ENCODE measurements at places on chromosomes 16 and 17.
A peak's percentile ranks its signal among the peaks of the same experiment; 100 is the strongest.

DNA sequence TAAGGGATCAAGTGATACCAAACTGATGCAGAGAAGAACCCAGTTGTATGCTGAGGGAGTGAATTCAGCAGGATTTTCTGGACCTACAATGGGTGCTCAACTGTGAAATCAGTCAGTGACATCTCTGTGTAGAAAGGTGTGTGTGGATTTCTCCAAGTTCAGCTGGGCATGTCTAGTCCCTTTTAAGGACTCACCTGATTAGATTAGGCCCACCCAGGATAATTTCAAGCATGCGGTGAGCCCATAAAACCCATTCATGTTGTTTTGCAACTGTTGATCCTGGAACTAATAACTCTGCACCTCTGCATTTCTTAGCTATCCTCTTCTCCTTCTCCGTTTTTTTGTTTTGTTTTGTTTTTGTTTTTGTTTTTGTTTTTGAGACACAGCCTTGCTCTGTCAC, 35.1 kb upstream of the DNAJA2 start:
- ATAC-seq = no peak

GRCh38 chr16:85924675-85925074, 25.7 kb downstream of the IRF8 start:
- ATAC-seq = peak; percentile 59

DNA sequence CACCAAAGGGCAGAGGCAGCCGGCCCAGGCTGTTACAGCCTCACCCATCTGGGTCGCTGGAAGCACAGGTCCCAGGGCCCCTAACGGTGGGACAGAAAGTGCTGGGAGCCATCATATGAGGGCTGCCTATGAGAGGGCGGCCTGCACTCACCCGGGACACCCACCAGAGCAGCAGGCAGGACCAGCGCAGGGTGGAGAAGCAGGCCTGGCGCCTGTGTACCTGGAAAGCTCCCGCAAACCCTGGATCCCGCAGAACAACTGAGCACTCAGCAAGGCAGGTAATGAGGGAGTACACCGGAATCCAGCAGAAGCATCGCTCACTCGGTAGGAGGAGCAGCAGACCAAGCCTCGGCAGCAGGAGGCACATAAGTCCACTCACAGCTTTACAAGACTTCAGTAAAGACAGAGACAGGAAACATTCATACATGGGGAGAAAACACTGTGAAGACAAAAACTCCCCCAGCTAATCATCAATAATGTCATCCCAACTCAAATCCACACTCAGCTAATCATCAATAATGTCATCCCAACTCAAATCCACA, 31.5 kb upstream of the C16orf95 start:
- ATAC-seq = no peak

- ATAC-seq = no peak
Measured at GRCh38 chr17:38912221-38912813, 13.1 kb upstream of the LASP1NB start.

DNA sequence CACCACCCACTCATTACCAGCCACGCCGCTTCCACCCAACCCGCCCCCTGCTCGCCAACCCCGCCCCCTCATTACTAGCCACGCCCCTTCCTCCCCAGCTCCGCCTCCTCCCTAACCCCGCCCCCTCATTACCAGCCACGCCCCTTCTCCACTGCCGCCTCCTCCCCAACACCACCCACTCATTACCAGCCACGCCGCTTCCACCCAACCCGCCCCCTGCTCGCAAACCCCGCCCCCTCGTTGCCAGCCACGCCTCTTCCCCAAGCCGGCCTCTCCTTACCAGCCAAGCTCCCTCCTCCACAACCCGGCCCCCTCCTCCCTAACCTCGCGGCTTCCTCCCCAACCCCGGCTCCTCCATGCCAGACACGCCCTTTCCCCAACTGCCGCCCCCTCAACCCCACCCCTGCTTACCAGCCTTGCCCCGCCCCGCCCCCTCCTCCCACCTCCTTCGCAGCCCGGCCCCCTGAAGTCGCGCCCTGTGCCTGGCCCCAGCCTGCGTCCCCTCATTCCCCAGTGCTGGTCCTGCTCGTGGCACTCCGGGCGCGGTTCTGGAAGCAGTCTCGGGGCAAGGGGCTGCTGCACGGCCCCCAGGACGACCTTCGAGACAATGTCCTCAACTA, 7.3 kb downstream of the SLC22A31 start:
- ATAC-seq = peak; percentile 50

DNA sequence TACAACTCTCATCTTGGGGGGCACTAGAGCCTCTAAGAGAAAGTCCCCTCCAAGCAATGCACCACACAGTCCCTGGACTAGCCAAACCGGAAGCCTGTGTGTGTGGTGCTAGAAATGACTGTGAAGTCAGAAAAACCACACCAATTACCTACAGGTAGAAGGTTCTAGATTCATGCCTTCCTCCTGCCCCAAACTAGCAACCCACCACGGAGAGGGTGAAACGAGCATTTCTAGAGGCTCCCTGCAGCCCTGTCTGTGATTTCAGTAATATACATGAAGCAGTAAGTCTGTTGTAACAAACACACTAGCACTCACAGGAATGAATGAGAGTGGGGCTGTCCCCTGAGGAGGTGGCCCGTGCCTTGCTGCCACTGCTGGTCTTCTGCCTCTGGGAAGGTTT, 13.6 kb downstream of the ZFHX3 start:
- no peak for ATAC-seq

DNA sequence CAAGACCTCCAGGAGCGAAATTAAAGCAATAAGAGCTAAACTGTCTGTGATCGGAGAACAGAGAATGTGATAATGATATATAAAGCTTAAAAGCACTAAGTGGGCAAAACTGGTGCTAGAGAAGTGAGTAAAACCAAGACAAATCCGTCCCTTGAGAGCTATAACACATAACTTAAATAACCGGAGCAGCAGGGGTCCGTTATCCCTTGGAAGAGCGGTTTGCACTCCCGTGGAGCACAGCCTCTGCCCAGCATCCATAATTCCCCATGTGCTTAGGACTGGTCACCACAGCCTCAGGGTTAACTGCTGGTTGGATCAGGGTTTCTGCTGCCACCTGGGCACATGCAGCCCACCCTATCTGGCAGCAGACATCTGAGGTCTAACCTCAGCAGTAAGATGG, 489.0 kb downstream of the NPIPA7 start:
- no peak for ATAC-seq

GRCh38 chr17:7207120-7208001, 12.3 kb downstream of the DLG4 start:
- no peak for ATAC-seq

DNA sequence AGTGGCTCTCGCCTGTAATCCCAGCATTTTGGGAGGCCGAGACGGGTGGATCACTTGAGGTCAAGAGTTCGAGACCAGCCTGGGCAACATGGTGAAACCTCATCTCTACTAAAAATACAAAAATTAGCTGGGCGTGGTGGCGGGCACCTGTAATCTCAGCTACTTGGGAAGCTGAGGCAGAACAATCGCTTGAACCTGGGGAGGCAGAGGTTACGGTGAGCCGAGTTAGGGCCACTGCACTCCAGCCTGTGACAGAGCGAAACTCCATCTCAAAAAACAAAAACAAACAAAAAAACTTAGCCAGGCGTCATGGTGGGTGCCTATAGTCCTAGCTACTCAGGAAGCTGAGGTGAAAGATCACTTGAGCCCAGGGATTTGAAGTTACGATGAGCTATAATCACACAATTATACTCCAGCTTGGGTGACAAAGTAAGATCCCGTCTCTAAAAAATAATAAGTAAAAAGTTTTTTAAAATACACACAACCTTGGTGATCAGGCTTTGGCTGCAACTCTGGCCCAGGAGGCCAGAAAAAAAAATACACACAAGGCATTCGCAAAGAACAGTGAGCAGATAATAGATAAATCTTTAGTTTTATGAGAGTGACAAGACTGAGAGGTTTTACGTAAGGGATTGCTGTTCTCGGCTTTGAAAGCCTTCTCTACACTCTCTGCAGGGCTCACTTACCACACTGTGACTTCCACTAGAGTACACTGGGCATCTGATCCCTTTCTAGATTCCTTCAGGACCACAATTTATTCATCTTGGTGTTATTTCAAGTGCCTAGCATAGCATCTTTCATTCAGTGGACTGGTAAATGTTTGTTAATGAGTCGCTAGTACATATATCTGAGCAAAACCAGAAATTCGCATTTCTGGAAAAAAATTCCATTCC, 5.9 kb downstream of the GSPT1 start:
- ATAC-seq = no peak

- no peak for ATAC-seq
Measured at GRCh38 chr16:28257256-28257655, 35.1 kb upstream of the SBK1 start.

DNA sequence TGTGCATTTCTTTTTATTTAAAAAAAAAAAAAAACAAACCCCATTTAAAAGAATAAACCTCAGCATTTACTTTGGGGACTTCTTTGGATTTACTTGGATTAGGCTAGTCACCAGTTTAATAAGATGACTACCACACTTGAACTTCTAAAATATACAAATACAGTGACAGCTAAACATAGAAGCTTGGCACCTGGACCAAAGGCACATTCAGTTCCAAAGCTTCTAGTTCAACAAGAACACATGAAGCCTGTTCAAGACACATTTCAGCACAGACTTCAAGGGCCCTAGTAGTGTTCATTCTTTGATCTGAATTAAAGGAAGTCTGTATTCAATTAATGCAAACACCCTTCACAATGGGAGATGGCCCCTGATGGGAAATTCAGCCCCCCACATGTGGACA, 11.6 kb upstream of the ROGDI start:
- no peak for ATAC-seq

DNA sequence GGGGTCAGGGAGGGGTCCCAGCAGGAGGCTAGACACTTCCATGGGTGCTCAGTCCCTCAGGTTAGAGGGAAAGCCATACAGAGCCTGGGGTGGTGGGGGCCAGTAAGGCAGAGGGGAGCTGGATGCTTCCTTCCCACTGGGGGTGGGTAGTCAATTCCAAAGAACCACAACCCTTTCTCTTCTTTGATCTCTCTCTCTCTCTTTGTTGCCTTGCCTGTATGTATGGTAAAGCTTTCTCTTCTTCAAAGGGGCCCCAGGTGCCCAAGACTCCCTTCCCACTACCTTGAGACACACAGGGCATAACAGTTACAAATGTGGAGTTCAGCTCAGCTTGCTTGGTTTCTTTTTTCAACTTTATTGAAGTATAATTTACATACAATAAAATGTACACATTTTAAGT, 30.5 kb upstream of the C1QL1 start:
- no peak for ATAC-seq

DNA sequence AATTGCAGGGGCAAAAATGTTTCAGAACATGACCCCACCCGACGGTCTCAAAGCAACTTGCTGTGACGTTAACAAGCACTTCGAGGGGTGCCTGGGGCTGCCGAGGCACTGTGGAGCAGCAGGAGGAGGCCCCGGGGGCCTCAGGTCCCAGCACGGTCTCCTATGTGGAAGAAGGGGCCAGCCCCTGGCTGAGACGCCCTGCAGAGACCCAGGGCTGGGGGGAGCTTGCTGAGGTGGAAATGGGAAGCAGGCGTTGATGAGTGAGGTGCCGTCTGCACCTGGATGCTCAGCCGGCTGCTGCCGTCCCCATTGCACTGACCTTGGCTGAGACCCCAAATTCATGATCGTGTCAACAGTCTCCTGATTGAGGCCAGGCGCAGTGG, 46.5 kb downstream of the NT5M start:
- no peak for ATAC-seq

DNA sequence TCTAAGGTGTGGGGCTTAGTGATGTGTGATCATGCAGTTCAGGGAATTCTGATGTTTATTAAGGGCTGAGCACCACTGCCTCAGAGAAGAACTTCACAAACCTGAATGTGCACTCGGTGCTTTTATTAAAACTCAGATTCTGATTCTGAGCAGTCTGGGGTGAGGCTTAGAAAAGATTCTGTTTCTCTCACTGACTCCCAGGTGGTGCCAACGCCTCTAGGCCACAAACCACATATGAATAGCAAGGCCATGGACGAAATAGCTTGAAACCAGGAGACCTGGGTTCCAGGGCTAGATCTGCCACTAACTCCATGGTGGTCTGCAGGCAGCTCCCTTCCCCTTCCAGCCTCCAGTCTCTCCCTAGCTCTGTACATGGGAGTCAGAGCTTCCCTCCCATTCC, 169.1 kb downstream of the HS3ST3B1 start:
- peak; percentile 25 for ATAC-seq

DNA sequence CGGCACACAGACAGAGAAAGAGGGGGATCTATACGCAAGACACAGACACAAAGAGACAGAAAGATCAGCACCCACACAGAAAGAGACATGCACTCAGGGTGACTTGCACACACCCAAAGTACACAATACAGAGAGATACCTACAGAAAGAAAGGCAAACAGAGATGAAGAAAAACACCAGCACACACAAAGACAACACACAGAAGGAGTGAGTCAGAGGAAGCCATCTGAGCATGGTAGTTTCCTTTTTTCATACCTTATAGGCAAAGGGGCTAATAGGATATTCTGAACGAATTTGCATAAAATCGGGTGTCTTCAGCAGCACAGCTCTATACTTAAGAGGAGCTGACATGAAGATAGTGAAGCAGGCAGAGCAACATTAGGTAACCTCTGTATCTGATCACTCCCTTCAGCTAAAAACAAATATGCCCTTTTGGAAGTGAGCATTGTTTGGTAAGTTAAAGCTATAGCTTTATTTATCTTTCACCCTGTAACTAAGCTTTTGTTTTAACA, 198.6 kb downstream of the AATF start:
- ATAC-seq = peak; percentile 89

- ATAC-seq = no peak
Measured at GRCh38 chr17:56206351-56206750, 53.1 kb downstream of the ANKFN1 start.

DNA sequence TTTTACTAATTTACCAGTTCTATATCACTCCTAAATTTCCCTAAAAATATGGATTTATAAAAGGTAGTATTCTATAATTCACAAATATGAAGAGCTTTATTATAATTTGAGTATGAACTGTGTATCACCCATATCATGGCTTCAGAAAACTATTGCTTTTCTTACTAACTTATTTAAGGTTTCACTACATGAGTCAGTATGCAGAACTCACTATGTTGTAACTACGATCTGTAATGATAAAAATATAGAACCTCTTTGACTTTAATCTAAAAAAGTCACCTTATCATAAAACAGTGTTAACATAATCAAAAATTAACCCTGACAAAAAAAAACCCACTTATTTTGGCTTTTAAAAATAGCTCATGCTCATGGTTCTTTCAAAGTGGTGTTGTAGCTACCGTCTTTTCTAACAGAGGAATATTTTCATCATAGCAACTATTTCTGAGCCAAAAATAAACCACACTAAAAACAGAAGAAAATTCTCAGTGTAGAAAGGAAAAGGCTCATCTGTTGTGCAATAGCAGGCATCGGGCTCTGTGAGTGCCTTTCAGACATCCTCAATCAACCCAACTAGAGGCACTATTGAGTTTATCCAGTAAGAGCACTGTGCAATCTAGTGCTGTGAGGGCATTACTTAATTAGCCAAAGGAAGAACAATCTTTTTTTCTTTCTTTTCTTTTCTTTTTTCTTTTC, 42.1 kb downstream of the ITGAM start:
- peak; percentile 55 for ATAC-seq

Data from esophagus mucosa (tissue), 1 donor.